Cerebellum (tissue), 4 donors: ENCODE measurements at places on chromosomes 3 and 15. TPM values are rescaled to one million over a fixed set of nuclear protein-coding genes. Genes with fewer than 3 reads are reported as not detected.

GRCh38 chr3:123348471-123349200 is 100.3 kb downstream of the ADCY5 start:
- DNase-seq, result no peak

GRCh38 chr3:86949850-86950249 is 41.1 kb downstream of the VGLL3 start:
- no peak for DNase-seq

- DNase-seq, result no peak
Observed at GRCh38 chr3:172069478-172069877, 30.1 kb downstream of the FNDC3B start.

GRCh38 chr15:93866948-93867347 is 364.4 kb upstream of the MCTP2 start:
- no peak for DNase-seq

DNA sequence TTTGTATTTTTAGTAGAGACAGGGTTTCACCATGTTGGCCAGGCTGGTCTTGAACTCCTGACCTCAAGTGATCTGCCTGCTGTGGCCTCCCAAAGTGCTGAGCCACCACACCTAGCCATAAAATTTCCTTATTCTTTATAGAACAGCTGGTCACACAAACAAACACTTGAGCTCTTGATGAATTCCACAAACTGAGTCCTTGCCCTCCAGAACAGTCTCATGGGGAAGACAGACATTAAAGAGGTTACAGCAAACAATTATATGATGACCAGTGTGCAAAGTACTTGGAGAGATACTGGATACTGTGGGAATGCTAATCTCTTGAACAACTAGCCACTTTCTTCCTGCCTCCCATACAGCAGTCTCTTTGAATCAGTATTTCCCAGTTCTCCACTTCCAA is 7.5 kb upstream of the ATP11B start:
- DNase-seq, result no peak

GRCh38 chr3:5016211-5017161 is 37.2 kb downstream of the BHLHE40 start:
- no peak for DNase-seq

DNA sequence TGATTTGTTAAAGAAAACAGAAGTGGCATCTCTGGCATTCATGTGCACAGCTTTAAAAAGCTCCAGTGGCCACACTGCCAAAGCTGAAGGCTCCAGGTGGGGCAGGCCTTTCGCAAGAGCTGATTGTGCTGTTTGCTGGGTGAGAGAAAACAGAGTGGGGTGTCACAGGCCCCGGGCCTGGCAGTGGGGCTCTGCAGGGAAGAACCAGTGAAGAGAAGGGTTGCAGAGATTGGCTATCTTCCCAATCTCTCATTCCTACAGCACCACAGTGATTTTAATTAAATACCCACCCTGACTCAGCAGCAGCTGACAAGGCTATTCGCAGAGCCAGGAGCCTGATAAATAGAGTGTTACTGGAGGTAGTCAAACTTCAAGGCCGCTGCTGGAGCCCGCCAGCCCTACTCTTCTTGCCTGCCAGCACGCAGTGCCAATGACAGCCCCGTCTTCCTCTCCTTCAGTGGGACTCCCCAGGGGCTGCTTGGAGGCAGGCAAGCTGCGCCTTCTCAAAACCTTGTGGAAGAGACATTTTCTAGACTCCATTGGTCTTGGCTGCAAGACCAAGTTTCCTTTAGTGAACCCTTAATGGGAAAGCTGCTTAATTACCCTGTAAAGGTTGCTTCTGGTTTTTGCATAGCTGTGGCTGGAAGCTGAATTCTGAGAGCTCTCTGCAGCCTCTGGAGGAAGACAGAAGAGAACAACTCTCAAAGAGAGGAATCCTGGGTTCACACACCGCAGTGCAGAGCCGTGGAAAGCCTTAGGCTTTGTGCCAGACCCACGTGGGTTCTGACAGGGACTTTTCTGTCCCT is 225.8 kb upstream of the SLCO3A1 start:
- no peak for DNase-seq

DNA sequence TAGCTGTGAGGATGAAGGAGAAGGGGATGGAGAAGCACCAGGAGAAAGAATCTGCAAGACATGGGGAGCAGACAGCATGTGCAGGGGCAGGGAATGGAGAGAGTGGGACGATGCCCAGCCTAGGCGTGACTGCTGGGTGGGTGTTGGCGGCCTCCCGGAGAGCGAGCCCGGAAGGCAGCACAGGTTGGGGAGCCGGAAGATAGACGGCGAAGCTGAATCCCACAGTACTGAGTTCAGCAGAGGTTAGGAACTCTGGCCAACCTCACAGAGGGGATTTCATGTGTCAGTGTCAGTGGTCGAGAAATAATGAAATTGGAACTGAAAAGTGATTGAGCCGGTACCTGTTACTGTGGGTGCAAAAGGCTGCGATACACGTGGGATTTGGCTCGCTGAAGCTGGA is 55.2 kb downstream of the PXYLP1 start:
- DNase-seq, result no peak

DNA sequence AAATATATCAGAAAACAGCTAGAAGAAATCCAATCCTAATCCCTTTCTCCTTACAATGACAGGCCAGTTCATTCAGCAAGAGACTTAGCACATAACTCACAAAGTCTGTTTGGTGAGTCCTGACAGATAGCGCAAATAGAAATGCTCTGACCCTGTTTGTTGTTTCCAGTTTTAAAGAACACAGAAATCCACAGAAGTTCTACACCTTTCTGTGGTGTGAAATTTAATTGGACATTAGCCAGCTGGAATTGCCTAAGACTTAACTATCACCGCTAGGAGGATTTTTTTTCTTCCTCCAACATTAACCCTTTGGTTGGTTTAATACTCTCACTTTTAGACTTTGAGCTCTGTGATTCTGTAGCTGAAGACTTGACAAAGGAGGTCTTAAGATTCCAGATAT is 30.8 kb downstream of the HDC start:
- no peak for DNase-seq

GRCh38 chr3:65963787-65964677 is 74.7 kb downstream of the MAGI1 start:
- no peak for DNase-seq

DNA sequence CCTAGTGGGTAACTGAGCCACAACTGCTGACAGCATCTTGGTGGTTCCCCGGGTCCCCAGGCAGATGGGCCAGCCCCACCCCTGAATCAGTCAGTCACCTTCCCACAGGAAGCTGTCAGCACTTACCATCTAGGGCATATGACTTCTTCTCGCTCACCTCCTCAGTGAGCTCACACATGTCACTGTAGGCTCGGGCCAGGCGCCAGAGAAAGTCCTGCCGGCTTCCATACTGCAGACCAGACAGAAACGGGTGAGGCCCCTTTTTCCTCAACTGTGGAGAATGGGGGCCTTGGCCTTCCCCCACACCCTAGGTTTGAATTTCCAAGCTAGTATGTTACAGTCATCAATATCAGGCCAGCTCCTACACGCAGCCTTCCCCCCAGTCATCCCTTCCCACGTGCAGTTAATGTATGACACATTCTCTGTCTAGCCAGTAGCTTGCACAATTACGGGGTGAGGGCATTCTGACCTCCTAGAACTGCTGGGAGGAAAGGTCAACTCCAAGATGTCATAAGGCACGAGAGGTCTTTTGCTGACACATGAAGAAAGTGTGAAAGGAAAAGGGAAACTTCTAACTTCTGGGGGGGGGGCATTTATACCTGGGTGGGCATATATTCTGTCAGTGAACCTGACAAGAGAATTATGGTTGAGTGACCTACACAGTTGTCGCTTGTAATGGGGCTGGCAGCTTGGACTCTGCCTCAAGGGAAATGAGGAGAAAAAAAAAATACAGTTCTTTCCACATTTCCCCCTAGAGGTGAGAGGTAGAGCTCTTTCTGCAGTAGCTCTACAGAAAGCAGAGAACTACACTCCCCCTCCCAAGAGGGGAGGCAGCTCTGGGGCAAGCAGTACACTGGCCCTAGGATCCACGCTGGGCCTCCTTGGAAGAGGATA is 10.9 kb downstream of the RMDN3 start:
- no peak for DNase-seq

DNA sequence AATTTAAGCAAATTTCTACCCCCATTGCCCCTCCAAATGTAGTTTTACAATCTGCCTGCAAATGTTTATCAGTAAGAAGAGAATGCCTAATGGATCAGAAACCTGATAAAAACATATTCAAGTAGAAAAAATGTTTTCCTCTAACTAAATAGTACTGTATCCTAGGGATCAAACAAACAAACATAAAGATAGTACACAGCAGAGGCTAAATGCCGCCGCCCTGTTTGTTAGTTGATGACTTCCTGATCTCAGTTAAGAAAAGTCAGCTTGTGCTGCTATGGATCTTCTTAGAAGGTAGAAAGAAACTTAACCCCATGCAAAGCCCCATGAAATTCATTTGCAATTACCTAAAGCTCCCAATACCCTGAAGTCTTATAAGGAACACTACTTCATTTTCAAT is 387.3 kb upstream of the THBS1 start:
- no peak for DNase-seq

DNA sequence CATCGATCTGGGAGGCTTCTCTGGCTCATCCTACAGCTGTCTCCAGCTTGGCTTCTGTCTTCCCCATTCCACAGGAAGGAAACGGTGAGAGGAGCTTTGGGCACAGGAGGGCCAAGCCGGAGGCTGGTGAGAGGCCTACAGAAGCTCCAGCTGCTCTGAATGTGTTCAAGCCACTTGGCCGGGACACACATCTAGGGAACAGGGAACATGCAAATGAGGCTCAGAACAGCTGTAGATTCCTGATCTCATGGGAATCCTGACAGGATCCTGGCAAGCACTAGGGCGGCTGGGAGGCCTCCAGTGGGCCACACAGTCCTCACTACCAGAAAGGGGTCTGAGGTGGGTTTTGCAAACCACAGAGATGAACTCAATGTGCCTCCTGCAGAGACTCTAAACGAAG is 13.7 kb downstream of the SEMA5B start:
- no peak for DNase-seq

DNA sequence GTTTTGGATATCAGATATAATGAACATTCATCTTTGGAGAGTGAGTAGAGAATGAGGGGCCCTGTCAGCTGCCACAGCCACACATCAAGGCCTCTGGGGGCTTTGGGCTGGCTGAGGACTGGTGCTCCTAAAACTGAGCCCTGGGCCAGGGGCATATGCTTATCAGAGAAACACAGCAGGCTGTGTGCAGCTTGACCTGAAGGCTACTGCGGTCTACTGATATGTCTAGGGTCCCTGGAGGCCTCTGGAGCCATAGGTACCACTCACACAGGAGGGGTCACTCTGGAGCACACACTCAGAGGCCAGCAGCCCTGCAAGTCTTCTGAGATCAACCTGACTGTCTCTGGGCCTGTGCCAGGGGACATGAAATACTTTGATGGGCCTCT is 7.6 kb downstream of the TF start:
- DNase-seq, result no peak

- no peak for DNase-seq
Observed at GRCh38 chr3:115423170-115423569, 200.1 kb upstream of the GAP43 start.

- no peak for DNase-seq
Observed at GRCh38 chr3:143045639-143046038, 44.3 kb downstream of the U2SURP start.

DNA sequence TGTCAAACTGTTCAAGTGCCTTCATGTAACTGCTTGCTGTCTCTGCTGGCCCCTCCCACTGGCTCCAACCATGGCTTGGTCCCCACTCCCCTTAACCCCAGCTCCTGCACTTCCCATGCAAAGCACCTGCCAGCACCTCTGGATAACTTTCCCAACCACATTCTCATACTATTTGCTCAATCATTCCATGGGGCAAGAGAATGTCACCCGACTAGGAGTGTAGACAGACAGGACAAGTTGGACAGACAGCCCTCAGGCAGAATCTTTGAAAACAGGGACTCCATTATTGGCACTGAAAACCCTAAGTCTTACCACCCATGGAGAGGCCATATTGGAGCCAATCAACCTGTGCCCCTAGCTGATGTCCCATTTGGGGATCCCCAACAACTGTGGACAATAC is 246.5 kb downstream of the RPLP1 start:
- no peak for DNase-seq

CHRD gene
- 10.3 TPM for total RNA-seq

ACVR2B gene
- total RNA-seq, result 47.0 TPM

CYP8B1 gene
- total RNA-seq, result not detected

LDHAL6B gene
- not detected for total RNA-seq

TMEM207 gene
- total RNA-seq, result not detected

LYZL4 gene
- total RNA-seq, result not detected
